ENCODE measurements at places on chromosomes 2 and 18.

DNA sequence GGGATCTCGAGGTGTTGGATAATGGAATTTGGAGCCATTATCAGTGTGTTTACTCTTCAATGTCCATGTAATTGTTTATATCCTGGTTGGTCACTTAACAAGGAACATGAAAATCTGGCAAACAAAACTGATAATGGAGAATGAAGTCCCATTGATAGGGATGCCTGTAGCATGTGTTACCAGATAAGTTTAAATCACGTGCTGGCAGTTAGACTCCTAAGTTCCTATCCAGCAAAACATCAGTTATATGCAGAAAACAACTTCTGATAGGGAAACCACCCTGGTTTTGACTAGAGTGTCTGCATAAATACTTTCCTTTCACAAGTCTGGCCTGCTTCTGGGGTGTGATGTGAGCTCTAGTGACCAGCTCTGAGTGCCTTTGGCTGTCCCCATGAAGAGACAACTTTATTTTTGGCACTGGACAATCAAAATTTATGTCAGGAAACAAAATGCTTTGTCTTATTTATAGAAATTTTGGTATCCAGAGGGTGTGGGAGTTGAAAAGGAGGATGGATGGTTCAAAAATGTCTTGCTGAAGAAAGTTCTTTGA, 82.0 kb downstream of the FHOD3 start:
- no peak for DNase-seq

- DNase-seq = no peak
These were observed 1.5 kb upstream of the RRM2 start for GRCh38 chr2:10120877-10121574.

DNA sequence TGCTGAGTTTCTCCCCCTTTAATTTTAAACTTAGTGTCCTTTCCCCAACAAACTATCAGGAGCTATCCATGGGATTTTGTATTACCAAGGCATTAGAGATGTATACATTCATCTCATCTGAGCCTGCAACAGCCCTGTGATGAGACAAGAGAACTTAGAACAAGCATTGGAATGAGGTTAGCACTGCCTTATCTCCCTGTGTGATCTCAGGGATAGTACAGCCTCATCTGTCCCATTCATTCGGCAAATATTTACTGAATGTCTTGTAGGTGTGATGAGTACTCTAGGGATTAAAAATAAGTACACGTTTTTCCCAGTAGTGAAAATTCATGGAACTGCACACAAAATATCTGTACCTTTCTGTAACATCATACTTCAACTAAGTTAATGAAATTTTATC, 45.6 kb downstream of the PAIP2B start:
- DNase-seq = no peak

- no peak for DNase-seq
These were observed 37.0 kb downstream of the MAL start for GRCh38 chr2:95062242-95063085.

DNA sequence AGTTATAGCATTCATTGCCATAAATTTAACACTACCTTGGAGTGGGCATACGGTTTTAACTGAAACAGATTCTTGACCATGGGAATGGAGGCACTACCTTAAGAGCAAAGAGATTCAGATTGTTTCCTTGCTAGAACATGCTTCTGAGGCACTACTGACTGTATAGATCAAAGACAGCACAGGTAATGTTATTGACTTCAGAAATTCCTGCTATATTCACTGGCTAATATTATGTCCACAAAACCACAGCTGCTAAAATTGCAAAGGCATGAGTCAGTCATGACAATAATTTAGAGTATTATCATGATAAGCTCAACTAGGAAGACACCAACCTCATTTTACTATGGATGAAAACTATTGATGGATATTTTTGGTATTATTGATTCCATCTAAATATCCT, 39.4 kb downstream of the SLC8A1 start:
- no peak for DNase-seq

GRCh38 chr2:42072349-42073118, 24.7 kb downstream of the PKDCC start:
- DNase-seq = no peak

Measured in CD14-positive monocyte (primary cell).